ENCODE measurements at places on chromosomes 6 and 20.

- no peak for DNase-seq
Observed at GRCh38 chr6:55239099-55239498, 64.8 kb downstream of the HCRTR2 start.

GRCh38 chr6:117521791-117522502 is 39.5 kb downstream of the DCBLD1 start:
- DNase-seq, result no peak

- no peak for DNase-seq
Observed at GRCh38 chr20:62319346-62319909, 16.6 kb downstream of the ADRM1 start.

DNA sequence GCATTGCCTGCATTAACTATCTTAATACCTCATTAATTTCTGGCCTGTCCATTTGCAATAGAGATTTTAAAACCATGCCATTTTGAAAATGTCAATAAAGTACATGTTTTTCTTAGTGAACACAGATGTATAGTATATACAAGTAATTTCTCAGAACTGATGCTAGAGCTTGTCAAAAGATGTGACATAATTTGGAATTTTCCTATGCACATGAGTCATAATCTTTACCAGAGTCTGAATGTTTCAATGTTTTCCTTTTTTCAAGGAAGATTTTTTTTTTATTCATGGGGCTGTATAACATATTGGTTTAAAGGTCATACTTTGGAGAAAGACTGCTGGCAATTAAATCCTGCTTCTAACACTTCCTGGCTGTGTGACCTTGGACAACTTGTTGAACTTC is 1347.5 kb upstream of the ADGRB3 start:
- no peak for DNase-seq

- no peak for DNase-seq
Observed at GRCh38 chr6:36594816-36595643, 868 bp downstream of the SRSF3 start.

DNA sequence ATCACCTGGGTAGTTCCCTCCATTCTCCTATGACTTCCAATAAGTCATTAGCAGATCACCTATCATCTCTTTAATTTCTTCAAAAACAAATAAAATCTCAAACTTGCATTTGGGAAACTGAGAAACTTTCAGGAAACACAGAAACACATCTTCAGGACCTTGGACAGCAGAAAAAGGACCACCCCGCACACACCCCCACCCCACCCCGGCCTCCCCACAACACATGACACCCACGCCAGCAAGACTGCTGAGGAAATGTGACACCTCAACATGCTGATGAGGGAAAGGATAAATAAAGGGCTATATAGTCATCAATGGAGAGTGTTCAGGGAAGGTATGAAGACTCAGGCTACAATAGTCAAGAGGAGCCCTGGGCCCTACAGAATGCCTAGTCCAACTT is 15.6 kb upstream of the TRIM39 start:
- no peak for DNase-seq

DNA sequence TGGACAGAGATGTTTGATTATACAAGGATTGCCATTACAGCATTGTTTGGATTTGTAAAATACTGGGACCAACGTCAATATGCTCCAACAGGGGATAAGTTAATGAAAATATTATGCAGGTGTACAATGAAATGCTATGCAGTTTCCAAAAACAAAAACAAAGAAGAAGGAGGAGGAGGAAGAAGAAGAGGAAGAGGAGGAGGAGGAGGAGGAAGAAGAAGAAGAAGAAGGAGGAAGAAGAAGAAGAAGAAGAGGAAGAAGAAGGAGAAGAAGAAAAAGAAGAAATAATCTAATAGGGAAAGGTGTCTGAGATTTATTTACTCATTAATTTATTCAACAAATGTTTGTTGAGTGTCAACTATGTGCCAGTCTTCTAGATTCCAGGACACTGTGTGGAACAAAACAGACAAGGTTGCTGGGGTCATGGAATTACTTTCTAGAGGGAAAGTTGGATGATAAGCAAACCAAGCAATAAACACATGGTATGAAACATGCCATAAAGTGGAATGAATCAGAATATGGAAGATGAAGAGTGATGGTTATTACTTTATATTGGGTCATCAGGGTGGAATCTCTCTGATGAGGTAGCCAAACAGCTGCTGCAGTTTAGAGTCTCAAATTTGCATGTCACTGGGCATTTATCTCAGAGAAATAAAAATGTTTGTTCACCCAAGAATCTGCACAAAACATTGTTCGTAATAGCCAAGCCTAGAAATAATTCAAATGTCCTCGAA is 6.3 kb upstream of the TRIM27 start:
- DNase-seq, result no peak

- DNase-seq, result no peak
Observed at GRCh38 chr6:72689107-72689954, 67.5 kb downstream of the KCNQ5 start.

DNA sequence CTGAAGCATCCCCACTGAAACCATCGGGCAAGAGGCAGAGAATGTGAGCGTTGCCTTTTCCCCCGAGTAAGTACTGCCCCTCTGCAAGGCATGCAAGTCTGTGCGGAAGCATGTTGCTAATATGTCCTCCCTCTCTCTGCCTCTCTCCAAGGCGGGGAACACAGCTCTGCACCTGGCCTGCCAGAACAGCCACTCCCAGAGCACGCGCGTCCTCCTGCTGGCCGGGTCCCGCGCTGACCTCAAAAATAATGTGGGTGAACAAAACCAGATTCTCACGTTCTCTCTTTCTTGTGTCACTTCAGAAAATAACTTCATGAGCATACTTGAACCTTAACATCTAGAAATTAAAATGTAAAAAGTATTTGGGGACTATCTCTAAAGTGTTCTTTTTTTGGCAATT is 26.4 kb downstream of the LYRM2 start:
- no peak for DNase-seq

- DNase-seq, result no peak
Observed at GRCh38 chr6:106114492-106114891, 28.4 kb downstream of the PRDM1 start.

DNA sequence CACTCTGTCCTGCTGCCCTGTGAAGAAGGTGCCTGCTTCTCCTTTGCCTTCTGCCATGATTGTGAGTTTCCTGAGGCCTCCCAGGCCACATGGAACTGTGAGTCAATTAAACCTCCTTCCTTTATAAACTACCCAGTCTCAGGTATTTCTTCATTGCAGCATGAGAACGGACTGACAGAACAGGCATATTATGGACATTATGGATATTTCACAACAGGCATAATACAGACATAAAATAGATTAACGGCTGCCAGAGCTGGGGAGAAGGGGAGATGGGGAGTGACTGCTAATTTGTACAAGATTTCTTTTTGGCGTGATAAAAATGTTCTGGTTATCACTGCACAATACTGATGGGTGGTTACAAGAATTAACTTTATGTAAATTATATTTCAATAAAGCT is 29.4 kb downstream of the TRPC4AP start:
- no peak for DNase-seq

- no peak for DNase-seq
Observed at GRCh38 chr6:79630380-79630882, 698 bp upstream of the SH3BGRL2 start.

DNA sequence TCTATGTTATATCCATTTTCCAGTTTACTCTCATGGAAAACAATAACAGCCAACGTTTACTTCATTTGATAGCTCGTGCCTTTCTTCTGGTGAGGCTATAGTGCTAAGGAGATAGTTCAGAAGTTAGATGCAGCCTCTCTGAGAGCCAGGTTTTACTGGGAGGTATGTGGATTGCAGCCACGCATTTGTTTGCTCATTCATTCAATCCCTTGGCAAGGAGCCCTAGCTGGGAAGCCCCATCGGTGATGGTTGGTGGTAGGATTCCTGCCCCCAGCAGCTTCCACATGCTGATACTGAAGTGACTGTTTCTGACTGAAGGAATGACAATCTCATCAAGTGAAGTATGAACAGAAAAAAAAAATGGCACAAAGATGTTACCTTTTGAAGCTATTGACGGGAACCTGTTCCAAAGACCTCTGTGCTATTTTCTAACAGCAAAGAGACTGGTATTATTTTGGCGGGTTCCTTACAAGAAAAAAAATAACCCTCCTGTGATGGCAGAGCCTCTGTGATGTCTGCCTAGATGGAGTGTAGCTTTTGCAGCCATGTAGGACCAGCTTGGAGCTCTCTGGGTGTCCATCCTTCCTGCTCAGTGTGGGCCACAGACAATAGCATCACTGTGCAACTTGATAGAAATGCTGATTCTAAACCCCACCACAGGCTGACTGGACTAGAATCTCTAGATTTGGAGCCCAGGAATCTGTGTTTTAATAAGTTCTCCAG is 30.6 kb downstream of the SNAP25 start:
- no peak for DNase-seq

GRCh38 chr6:138555421-138555988 is 56.2 kb upstream of the NHSL1 start:
- no peak for DNase-seq

- no peak for DNase-seq
Observed at GRCh38 chr20:12022126-12022525, 104.4 kb downstream of the BTBD3 start.

GRCh38 chr6:12258591-12259075 is 31.5 kb upstream of the EDN1 start:
- no peak for DNase-seq

GRCh38 chr20:59299945-59300332 is 472 bp upstream of the EDN3 start:
- no peak for DNase-seq

DNA sequence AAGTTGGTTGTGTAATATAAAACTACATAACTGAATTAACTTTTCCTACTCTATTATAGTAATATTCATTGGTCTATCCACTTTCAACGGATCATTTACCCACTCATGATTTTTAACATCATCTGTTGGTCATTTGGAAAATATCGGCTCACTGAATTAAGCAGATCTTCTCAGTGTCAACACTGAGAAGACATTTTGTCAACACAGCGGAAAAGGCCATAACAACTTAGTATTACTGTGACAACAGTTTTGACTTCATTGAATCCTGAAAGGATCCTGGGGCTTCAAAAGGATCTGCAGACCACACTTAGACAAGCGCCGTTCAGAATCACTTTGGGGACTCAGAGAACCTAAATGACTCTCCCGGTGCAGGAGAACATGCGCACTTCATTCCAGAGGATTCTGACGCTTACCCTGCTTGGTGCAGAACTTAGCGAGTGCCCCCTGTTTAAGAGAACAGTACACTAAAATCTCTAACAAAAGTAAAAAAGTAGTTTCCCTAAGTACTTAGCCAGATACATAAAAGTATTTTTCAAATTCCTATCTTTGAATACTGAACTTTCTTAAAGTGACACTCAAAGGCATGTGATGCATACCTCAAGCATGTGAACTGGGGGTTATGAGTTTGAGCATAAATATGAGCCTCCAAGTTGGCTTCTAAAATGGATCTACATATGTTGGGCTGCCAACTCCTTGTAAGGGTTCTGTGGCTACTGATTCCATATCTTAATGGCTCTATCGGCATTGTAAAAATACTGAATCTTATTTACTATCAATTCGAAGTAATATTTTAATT is 4.0 kb downstream of the ZBTB2 start:
- no peak for DNase-seq

All from activated T-helper 1 cell treated with anti-CD3 and anti-CD28 coated beads, Interleukin-2, amount 50 U/mL, for 16 hours (primary cell).